ENCODE measurements at places on chromosomes 7 and 10.
A peak's percentile ranks its signal among the peaks of the same experiment; 100 is the strongest.

DNA sequence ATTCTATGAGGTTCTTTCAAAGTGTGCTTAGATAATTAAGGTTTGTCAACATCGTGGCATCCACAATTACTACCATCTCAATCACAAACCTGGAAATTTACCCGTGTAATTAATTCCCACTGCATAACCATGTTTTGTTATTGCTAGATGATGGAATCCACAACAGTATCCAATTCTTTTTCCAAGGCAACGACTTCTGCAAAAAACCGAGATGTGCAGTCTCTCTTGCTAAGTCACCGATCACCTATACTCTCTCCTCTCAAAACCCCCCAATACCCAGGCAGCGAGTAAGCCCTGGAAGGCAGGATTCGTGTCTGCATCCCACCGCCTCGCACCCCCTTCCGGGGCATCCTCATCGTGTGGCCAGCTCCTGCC, 678 bp upstream of the EIF4H start:
- no peak for DNase-seq

- no peak for DNase-seq
Observed at GRCh38 chr7:87596696-87597095, 4.0 kb downstream of the ABCB1 start.

DNA sequence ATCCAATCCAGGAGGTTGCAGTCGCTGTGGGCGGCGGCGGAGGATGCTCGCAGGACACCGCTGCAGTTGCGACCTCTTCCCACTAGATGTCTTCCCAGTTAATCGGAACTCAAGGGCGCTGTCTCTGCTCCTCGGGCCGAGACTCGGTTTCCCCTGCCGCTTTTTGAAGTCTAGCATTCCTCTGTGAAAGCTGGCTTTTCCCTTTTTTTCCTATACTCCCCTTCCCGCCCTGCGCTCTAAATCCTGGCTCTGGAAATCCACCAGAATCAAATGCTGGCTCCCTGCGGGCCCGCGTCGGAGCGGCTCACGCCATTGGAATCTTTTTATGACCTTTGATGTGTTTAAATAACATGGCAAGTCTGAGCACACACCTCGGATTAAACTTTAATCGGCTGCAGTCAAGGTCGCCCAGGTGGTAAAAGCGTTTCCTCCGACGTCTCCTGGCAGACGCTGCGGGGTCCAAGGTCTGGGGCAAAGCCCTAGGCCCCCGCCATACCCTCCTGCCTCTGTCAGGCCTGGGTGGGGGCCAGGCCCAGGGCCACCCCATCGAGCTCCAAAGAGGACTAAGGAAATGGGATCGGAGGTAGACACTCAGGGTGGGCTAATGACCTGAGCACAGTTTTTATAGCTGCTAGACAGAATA, 10.7 kb upstream of the HOXA13 start:
- DNase-seq: peak; percentile 54

DNA sequence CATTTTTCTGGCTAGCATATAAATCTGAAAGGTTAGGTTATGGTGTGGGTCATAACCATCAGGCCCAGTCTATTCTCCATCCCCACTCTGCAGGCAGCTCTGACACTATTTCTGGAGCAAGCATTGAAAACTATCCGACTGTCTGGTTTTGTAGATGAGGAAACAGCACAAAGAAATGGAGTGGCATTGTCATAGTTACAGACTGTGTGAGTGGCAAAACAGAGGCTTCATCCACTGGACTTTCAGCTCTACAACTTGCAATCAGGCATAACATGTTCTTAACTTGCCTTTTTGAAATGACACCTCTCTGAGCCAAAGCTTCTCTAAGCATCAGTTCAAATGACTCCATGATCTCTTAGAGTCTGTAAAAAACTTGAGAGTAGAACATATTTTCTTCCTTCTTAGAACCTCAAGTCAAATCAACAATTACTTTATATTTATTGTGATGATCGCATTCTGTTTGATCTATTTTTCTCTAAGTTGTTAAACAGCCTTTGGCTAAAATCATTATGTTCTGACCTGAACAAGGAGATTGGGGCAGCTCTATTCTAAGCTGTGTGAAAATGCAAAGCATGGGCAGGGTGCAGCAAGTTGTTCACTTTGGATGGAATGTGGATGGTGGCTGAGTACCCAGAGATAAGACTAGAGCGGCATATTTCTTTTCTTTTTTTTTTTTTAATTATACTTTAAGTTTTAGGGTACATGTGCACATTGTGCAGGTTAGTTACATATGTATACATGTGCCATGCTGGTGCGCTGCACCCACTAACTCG, 68.5 kb downstream of the LRRC4 start:
- DNase-seq: no peak

GRCh38 chr7:148979827-148980226, 48.5 kb downstream of the PDIA4 start:
- no peak for DNase-seq

DNA sequence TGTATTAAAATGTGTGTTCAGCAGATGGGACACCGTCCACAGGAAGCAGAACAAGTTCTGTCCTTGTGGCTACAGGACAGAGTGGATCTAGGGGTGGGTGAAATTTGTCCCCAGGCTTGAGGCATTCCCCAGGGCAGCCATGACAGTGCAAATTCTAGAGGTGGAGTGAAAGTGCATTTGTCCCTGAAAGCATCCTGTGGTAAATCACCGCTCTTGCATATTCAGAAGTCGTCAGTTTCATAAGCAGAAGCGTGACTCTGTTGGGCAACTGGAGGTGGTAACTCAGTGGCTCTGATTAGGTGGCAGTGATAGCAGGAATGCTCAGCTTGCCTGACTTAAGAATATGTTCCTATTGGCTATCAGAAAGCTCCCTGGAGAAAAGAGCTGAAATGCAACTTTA, 96.6 kb downstream of the SNX10 start:
- no peak for DNase-seq

- DNase-seq: no peak
Observed at GRCh38 chr10:48404646-48405045, 98.2 kb downstream of the MAPK8 start.

DNA sequence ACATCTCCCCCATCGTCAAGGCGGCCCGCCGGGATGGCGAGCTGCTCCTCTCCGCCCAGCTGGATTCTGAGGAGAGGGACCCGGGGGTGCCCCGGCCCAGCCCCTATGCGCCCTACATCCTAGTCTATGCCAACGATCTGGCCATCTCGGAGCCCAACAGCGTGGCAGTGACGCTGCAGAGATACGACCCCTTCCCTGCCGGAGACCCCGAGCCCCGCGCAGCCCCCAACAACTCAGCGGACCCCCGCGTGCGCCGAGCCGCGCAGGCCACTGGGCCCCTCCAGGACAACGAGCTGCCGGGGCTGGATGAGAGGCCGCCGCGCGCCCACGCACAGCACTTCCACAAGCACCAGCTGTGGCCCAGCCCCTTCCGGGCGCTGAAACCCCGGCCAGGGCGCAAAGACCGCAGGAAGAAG, 10.1 kb downstream of the GDF10 start:
- DNase-seq: no peak

DNA sequence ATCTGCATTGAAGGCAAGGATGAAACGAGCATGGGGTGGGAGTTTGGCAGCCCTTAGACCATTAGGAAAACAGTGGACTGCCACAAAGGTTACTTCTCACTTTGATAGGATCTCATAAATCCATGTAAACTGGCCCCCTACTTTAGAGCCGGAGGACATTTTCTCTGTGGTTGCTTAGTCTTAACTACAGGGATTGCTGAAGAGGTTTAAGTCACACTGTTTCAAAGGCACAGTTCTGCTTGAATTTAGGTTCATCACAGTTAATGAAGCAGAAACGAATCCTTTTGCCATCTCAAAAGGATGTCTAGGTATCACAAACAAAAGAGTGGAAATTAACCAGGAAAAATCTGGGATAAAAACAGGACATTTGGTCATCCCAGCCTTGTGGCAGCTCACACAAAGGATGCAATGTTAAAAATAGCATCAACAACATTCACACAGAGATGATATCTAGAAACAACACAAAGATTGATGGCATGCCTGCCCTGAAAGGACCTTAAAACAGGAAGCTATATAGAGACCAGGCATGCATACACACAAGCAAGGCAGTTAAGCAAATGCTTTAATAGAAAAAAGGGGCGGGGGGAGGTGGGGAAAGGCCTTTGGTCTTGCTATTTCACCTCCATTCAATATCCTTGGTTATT, 74.0 kb downstream of the DOCK4 start:
- DNase-seq: no peak

DNA sequence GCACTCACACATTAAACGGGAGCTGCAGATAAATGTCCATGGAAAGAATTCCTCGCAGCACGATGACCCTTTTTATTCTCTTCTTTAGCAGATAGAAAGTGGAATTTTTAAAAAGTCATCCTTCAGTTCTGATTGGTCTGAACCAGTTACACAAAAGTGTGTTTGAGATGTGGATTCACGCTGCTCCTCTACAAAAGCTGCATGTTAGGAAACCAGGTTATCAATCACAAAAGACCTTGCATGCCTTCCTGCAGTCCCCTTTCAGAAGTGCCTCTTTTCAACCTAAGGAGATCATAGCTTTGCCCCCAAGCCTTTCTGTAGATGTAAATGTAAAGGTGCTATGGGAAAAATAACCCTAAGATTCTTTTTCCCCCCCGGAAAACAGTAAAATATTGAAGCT, 299.7 kb downstream of the PLXDC2 start:
- DNase-seq: no peak

DNA sequence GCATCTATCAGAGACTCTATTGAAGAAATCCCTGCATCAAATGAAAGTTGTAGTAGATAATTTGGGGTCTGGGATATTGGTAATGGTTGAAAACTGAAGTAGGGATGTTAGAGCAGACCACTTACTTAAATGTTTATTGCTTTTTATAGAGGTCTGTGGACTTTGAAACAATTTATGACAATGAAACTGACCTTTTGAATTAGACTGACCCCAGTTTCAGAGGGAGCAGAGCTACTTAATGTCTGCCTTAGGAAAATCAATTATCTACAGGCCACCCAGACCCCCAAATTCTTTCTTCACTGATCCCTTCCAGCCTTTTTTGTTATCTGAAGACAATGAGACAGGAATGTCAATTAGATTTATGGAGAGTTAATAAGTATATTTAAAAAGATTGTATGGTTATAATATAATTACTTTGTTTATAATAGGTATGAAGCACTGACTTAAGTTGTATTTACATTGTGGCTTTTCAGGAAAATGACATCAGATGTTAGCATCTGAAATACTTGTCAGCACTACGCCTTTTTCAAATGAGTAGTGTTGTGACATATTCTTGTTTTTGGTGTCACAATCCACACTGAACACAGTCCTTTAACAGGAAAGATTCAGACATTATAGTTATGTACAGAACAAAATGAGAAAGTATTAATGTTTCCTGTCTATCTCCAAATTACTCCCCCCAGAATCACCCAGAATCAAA, 13.9 kb downstream of the MGAM2 start:
- DNase-seq: no peak

DNA sequence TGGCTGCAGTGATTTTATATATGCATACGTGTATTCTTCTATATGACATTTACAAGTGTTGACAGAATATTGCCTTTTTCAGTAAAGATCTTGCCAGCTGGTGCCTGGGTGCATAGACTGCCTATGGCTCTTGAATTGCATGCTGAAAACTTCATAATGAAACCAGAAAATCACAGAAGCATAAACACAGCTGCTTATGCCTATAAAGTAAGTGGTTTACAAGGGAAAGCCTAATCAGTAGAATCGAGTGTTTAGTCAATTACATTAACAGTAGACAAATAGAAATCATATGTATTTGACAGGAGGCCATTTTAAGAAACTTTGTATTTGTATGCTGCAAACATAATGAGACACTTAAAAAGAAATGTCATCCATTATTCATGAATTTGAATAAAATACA, 82.5 kb downstream of the TMEM168 start:
- no peak for DNase-seq

DNA sequence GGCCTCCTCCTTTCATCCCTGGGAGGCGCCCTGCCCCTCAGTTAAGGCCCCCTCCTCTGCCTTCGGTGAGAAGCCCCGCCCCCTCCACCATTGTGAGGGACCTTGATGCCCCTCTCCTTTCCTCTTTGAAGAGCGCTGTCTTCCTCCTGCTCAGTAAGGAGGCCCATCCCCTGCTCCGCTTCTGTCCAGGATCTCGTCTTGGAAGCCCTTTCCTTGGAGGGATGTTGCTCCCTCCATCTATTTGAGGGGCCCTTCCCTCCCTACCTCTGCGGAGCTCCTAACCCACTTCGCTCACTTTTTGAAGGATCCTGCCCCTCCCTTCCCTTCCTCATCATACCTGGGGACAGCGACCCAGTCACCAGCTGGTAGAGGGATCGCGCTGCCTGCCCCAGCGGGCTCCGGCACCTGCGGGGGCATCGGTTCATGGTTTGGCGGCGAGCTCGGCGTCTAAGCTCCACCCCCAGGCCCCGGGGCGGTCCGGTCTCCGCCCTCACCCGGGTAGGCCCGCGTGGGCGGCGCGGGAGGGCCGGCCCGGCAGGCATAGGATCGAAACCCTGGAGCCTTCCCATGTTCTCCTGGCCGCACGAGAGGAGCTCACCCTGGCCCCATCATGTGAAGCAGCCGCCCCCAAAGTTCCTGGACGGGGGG, 4.1 kb downstream of the KCNIP2 start:
- peak; percentile 64 for DNase-seq

- no peak for DNase-seq
Observed at GRCh38 chr7:83486957-83487356, 162.0 kb downstream of the SEMA3E start.

Measured in activated CD4-positive, alpha-beta T cell treated with anti-CD3 and anti-CD28 coated beads for 4 hours (primary cell).